ENCODE measurements at places on chromosomes 5 and 9. TPM values are rescaled to one million over a fixed set of nuclear protein-coding genes. Genes with fewer than 3 reads are reported as not detected.

Gene MEGF10
- polyA plus RNA-seq, result 39.3 TPM

Gene OLFM1
- polyA plus RNA-seq, result 3.2 TPM

GRCh38 chr9:5073701-5074100 is 88.6 kb downstream of the JAK2 start:
- peak; percentile 5 for DNase-seq

DNA sequence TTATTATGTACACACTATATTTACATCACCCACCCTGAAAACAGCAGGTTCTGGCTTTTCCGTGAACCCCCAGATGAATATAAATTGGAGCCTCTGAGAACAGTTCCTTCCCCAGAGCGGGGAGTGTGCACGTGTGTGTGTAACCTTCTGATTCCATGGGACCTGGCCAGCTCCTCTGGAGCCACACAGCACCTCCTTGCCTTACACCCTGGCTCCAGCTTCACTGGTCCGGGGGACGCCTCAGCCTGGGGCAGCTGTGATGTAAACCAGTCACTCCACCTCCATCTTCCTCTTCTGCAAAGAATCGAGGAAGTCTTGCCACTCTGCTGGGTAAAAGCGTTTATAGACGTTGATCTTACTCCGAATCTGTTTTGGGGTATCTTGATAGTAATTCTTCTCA is 4.4 kb downstream of the NOP16 start:
- DNase-seq, result no peak

GRCh38 chr9:17216646-17217045 is 81.8 kb downstream of the CNTLN start:
- no peak for DNase-seq

DNA sequence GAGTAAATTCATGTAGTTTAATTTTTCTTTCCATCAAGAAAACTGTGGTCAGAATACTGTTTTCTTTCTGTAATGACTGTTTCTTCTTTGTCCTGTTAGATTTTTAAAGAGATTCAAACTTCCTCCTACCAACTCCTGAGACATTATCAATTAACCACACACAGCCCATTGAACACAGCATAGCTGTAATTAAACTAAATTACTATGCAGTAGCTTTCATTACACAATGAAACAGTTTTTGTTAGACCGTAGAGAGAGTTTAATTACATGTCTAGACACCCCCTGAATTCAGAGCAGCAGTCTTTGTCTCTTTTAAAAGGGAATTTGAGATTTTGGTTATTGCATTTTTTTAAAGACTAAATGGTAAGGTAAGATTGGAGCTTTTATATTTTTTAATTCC is 77.5 kb downstream of the STARD4 start:
- no peak for DNase-seq

- DNase-seq, result peak; percentile 45
These were observed 15.3 kb downstream of the GPR21 start for GRCh38 chr9:123048748-123049147.

DNA sequence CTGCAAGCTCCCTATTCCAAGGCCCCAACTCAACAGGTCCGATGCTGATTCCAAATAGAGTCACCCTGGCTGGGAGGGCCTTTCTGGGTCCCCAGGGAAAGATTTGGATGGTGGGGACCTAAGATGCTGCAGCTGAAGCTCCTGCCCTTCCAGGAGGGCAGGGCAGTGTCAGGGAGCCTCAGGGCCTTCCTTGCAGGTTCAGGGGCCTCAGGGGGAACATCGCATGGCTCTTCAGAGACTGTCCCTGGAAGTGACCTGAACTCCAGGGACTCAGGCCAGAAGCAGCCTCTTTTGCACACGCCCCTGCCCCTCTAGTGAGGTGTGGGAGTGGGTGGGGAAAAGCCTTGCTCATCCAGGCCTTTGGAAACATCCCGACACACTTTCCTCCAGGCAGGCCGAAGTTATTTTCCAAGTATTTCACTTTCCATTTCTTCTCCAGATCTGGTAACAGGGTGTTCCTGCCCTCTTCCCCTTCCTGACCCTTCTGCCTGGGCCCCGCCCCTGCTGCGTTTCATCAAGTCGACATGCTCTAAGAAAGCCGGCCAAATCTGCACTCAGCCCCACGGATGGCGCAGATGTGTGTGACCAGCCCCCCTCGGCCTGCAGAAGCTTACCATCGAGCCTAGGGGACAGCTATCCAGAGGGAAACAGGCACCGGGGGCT is 159.5 kb downstream of the FGF18 start:
- peak; percentile 94 for DNase-seq

- DNase-seq, result no peak
These were observed 8.3 kb downstream of the COL15A1 start for GRCh38 chr9:98951967-98952366.

DNA sequence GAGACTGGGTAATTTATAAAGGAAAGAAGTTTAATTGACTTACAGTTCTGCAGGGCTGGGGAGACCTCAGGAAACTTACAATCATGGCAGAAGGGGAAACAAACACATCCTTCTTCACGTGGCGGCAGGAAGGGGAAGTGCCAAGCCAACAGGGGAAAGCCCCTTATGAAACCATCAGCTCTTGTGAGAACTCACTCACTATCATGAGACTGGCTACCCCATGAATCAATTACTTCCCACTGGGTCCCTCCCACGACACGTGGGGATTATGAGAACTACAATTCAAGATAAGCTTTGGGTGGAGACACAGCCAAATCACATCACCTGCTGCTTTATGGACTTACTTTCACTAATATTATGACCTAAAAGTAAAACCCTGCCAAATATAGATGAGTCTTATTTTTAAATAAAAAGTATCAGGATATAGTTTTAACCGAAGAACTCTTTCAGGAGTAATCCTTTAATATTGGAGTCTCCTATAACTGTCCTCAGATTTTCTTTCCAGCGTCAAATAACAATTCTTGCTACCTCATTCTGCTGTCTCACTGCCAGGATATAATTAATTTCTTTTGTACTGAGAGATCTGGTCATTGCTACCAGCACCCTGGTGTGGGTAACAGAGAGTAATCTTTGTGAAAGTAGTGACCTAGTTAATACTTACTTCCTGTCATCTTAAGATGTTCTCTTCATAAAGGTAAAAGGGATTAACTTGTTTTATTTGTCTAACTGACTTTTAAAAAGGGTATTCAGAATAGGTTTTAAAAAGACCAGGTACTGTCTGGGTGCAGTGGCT is 68.6 kb downstream of the NLN start:
- DNase-seq, result no peak

DNA sequence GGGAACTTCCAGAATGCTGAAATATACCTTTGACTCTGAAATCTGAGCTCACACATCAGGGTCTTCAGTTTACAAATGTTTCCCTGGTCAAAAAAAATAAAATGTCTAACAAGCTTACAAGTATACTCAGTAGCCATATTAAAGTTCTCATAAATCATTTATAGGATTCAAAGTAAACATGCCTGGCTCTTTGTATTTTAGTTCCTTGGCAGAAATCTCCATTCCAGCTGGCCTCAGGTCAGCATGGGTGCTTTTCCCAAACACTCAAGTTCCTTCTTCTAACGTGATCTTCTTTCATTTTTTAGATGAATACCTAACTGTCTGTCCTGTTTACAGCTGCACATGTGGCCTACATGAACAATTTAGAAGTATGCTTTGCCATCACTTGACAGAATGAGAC is 263.2 kb downstream of the GAS1 start:
- DNase-seq, result no peak

GRCh38 chr5:131749138-131749537 is 47.7 kb downstream of the FNIP1 start:
- DNase-seq, result no peak

All from muscle of leg (tissue), 16 donors.